ENCODE measurements at places on chromosomes 13 and 19.

- DNase-seq, result no peak
These were observed 37.3 kb downstream of the SOX1 start for GRCh38 chr13:112103961-112104880.

DNA sequence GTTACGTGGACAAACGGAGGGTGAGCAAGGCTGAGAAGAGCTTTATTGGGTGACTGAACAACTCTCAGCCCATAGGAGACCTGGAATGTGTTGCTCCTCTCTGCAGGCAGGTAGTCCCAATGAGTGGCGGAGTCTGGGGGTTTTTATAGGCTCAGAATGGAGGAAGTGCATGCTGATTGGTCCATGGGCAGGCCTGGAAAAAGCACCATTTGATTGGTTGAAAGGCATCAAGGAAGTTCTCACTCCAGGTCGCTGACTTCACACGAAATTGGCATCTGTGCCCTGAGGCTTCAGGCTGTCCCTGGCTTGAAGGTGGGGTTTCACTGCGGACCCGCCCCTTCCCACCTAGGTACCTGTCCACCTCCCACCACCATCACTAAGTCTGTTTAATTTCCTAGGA is 65.4 kb downstream of the SPATA13 start:
- DNase-seq, result no peak

DNA sequence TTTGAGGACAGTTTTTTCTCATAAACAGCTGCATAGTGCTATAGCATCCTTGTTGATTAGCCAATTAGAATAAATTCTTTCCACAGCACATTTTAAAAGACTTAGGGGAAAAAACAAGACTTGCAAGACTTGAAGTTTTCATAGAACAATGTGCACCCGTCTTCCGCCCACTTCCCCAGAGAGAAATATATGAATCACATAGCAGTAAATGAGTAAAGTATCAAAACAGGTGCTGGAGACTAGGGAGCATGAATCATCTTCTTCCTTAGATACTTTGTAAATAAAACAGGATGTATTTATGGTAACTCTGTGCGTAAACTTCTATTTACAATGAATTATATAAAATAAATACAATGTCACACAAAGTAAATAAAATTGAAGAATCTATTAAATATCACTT is 75.1 kb downstream of the COL4A2 start:
- no peak for DNase-seq

DNA sequence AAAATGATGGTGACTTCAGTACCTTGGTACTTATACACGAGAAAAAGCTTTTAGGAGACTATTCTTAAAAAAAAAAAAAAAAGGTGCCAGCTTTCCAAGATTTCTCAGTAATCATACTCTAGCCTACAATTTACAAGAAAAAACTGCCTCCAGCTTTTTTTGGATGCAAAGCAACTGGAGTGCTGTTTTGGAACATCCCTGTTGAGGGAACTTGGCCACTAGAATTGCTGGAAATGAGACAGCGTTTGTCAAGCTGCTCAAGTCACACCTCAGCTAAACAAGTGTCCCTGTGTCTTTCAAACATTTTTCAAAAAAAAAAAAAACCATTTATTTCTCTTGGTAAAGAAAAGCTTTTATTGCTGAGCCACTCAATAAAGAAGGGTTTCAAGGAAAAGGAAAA is 413.1 kb upstream of the ARGLU1 start:
- DNase-seq, result no peak

- DNase-seq, result no peak
These were observed 20.1 kb upstream of the N4BP2L1 start for GRCh38 chr13:32447894-32448623.

GRCh38 chr19:47446534-47447469 is 24.9 kb downstream of the SLC8A2 start:
- no peak for DNase-seq

GRCh38 chr19:45827459-45828093 is 12.5 kb upstream of the RSPH6A start:
- no peak for DNase-seq

Measured in left lung (tissue), 14 donors.